ENCODE measurements at places on chromosomes 7 and 10.

GRCh38 chr7:92569137-92569536 lies 21.1 kb downstream of the FAM133B start:
- DNase-seq: no peak

DNA sequence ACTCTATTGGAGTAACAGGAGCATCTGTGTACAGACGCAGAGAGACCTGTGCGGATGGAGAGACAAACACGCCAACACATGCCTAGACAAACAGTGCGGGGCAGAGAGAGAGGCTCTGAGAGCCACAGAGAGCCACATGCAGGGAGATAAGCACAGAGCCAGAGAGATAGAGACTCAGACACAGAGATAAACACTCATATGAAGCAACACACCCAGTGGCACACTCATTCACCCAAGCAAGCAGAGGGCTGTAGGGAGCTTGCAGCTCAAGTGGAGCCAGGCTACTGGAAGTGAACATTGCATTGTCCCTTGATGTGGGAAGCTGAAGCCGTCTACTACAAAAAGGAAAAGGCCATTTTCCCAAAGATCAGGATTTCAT lies 46.6 kb upstream of the PODXL start:
- no peak for DNase-seq

DNA sequence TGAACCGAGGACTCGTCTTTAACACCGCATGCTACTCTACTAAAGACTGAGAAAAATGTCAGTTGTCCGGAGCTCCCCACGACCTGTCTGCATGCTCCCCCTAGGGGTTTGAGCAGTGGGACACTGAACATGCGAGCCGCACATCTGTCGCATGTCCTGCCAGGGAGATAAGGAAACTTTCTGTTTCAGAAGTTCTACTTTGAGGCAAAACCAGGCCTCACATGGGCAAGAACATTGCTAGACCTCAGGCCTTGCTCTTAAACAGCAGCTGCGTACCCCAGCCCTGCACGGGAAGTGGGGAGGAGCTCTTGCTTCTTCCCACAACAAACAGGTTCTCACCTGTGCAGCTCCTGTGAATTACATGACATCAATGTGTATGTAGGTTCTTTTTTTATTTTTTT lies 30.3 kb upstream of the HERPUD2 start:
- DNase-seq: no peak

DNA sequence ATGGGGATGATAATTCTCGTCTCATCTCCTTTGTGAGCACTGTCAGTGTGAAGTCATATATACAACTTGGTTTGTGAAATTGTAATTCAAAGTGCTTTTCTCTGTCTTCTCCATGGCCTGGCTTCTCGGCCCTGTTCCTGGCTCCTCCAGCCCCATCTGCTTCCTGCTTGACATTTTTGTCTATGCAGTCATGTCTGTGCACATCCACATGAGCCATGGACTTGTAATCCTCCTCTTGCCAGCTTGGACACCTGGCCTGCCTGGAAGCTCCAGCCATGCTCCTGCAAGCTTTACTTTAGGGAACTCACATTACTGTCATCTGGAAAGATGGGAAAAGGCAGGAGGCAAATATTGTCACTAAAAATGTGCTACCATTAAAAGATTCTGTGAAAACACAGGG lies 576.0 kb upstream of the DPP6 start:
- DNase-seq: no peak

GRCh38 chr7:147978201-147978600 lies 612.4 kb upstream of the C7orf33 start:
- no peak for DNase-seq

DNA sequence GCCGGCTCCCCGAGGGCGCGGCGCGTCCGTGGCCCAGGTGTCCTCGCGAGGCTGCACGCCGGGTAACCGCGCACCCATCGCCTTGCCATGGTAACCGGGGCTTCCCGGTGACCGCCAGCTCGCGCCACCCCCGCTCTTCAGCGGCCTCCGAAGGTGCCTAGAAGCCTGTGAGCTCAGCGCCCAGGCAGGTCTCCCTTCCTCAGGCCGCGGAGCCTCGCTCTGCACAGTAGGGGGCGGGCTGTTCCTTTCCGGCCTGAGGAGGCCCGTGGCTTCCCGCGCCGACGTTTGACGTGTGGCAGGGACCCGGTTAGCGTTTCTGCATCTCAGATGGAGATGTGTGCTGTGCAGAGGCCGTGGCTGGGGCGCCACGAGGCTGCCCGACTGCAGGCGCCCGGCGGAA lies 117.1 kb downstream of the DYNC2I1 start:
- DNase-seq: no peak

- no peak for DNase-seq
Observed at GRCh38 chr7:105786520-105787470, 89.6 kb downstream of the ATXN7L1 start.

- no peak for DNase-seq
Observed at GRCh38 chr10:30413996-30414576, 19.9 kb upstream of the MAP3K8 start.
